Daoy (cell line): ENCODE measurements at places on chromosomes 13 and 19. TPM values are rescaled to one million over a fixed set of nuclear protein-coding genes. Genes with fewer than 3 reads are reported as not detected.

The HSH2D gene
- not detected in 2 replicates for total RNA-seq

The IL17D gene
- 0.46 and 2.7 TPM in 2 replicates for total RNA-seq

The KLK4 gene
- not detected in 2 replicates for total RNA-seq

The C13orf42 gene
- total RNA-seq = not detected in 2 replicates

The HSPB6 gene
- total RNA-seq = 0.06 TPM in 1 of 2 replicates, not detected in the other

- peak; percentile 37 for DNase-seq
Observed at GRCh38 chr13:33375421-33375820, 89.9 kb upstream of the STARD13 start.

- no peak for DNase-seq
Observed at GRCh38 chr19:28332351-28332750, 880.6 kb downstream of the UQCRFS1 start.

- DNase-seq = peak; percentile 51
Observed at GRCh38 chr13:32811297-32811800, 204.9 kb upstream of the KL start.

GRCh38 chr19:51296336-51297093 lies 14.9 kb upstream of the IGLON5 start:
- no peak for DNase-seq

DNA sequence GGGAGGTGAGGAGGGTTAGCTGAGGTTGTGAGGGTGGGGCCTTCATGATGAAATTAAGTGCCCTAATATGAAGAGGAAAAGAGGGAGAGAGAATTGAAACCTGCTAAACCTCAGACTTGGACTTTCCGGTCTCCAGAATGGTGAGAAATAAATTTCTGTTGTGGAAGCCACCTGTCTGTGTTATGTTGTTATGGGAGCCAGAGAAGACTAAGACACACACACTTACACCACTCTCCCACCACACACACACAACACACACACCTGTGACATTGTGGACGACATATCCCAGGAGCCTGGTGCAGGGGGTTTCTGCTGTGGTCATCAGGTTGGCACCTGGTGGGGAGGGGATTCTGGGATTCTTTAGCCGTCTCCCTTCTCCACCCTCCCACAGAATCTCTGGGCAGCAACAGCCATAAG lies 14.0 kb downstream of the KLK4 start:
- DNase-seq = no peak

- no peak for DNase-seq
Observed at GRCh38 chr13:69418319-69418718, 689.3 kb upstream of the ATXN8OS start.

DNA sequence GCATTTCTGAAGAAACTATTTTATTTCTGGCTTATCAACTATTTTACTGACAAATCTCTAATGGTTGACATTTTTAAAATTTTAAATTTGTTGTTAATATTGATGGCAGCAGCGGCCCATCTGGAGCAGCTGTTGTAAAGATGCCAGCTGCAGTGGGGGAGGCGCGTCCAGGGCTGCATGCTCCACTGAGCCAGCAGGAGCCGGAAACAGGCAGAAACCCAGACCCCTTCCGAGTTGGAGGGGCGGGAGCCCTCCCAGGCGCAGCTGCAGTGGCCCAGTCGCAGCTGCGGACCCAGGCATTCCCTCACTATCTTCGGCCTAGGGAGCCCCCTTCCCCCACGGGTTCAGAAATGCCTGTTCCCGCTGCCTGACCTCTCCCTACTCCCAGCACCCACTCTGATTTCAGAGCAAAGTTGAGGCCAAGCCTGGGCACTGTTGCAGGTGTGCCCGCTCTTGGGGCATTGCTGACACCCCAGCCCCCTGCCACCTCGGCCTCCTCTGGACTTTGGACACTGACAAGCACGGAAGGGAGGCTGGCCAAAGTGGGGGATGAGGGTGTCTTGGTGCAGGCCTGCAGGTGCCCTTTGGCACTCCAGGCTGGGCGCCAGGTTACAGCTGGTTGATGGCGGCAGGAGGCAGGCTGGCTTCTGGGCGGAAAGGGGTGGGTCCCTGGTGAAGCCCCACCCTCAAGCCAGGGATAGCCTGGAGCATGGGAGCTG lies 69.2 kb downstream of the PIBF1 start:
- DNase-seq = no peak

DNA sequence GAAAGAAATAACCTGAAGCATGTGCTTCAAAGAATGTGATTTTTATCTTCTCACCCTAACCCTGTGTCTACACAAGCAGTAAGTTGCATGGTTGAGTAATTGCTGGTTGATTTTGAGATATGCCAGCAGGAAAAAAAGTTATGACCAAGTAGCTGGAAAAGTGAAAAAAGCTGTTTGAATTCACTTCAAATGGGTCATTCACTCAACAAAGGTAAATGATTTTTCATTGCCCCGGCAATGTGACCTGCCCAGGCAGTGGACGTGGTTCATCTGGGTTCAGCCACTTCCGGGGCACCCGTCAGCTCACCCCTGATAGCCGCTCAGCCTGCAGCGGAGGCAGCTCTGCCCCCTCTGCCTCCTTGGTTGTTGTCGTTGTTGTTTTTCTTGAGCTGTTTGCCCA lies 18.5 kb downstream of the TNFRSF19 start:
- DNase-seq = no peak

DNA sequence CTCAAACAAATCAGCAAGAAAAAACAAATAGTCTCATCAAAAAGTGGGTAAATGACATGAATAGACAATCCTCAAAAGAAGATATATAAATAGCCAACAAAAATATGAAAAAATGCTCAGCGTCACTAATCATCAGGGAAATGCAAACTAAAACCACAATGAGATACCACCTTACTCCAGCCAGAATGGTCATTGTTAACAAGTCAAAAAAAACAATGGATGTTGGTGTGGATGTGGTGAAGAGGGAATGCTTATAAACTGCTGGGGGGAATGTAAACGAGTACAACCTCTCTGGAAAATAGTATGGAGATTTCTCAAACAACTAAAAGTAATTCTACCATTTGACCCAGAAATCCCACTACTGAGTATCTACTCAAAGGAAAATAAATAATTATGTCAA lies 239.2 kb upstream of the RFC3 start:
- DNase-seq = no peak

- no peak for DNase-seq
Observed at GRCh38 chr13:36530861-36531590, 98.7 kb downstream of the CCNA1 start.

DNA sequence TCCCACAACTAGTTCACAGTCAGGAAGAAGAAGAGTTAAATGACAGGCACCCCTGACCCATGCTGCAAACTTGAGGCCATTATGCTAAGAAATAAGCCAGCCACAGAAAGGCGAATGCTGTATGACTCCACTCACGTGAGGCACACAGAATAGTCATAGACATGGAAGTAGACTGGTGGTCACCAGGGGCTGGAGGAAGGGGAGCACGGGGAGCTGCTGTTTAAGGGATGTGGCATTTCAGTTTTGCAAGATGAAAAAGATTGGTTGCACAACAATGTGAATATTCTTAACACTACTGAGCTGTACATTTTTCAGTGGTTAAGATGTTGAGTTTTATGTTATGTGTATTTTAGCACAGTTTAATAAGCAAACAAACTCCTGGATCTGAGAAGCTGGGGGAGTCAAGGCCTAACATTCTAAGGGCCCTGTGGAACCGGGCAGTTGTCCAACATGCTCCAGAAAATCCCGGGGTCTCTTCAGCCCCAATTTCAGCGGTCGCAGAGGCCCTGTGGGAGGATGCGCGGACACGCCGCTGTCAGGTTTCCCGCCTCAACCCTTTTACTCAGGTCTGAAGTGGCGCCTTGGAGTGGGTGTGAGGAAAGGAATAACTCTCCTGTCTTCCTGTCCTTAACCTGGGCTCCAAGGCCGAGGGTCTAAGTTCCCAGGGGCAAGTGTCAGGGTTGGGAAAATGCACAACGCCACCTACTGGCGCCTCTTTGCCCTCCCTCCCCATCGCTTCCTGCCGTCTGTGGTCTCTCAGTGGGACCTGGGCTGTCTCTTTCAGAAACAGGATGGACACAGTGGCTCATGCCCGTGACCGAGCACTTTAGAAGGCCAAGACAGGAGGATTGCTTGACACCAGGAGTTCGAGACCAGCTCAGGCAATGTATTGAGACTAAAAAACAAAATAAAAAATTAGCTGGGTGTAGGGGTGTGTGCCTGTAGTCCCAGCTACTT lies 4.4 kb upstream of the TMEM272 start:
- peak; percentile 21 for DNase-seq
